ENCODE measurements at places on chromosomes 6 and 20. TPM values are rescaled to one million over a fixed set of nuclear protein-coding genes. Genes with fewer than 3 reads are reported as not detected.

DNA sequence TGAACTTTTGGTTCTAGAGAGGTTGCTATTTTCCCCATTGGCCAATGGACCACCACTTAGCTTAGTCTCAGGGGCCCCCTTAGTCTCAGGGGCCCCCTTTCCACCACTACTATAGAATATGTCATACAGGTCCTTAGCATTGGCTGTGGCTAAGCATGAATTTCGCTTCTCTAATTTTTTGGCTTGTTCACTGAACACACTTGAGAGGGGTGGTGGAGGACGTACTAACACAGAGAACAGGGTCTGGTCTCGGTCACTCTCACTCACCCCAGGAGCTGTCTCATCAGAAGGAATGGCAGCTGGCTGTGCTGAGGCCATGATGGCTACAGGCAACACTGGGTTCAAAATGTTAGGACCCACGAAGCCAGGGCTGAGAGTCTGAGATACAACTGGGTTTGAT lies 30.3 kb downstream of the ZNF318 start:
- DNase-seq = no peak

- no peak for DNase-seq
Observed at GRCh38 chr6:17650656-17651309, 50.7 kb downstream of the FAM8A1 start.

DNA sequence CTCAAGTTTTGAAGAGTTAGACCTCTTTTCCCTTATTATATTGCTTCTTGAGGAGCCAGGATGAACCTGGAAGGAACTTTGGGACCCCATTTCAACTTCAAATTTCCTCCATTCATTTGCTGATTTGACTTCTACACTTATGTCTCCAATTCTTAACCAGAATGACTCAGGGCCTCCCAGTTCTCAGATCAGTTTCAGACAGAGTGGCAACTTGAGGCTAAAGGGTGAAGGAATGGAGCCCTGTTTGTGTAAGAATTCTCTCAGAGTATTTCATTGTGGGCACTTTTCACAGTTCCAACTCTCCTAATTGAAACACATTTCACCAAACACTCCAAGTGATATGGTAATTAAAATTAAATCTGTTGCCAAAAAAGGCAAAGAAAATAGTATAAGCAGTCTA lies 109.0 kb upstream of the FLRT3 start:
- no peak for DNase-seq

SEL1L2 gene
- not detected for total RNA-seq

DNA sequence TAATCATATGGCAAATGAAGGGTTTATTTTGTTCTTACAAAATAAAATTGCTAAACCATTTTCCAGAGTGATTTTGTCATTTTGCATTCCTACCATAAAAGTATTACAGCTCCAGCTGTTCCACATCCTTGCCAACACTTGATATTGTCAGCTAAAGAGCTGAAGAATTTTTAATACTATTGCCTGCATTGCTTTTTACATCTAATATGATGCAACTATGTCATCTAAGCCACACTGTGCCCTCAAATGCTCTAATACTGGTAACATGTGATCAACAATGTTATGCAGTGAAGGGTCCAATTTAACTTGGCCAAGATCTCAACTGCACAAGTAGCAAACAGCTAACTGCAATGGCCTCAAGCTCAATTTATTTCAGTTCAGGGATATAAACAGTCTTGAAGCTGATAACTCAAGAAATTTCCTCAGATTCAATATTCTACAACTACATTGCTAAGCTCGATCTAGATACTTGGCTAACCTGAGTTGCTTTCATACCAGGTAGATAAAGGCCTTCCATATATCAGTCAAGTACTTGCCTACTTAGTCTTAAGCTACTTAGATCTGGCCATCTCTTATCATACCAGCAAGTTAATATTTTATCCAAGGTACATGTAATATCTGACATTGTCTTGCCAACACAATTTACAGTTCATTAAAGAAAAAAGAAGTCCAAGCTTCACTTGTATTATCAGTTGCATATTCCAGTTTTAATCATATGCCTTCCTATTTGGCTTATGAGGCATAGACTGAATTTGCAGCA lies 17.0 kb downstream of the AKIRIN2 start:
- no peak for DNase-seq

MBOAT1 gene
- total RNA-seq = 53.3 TPM

GRCh38 chr20:17510548-17510947 lies 20.6 kb downstream of the BFSP1 start:
- DNase-seq = no peak

SRSF12 gene
- total RNA-seq = 0.81 TPM

- DNase-seq = no peak
Observed at GRCh38 chr20:4156411-4156810, 141.1 kb upstream of the RNF24 start.

GRCh38 chr6:157429248-157429647 lies 48.3 kb downstream of the ZDHHC14 start:
- no peak for DNase-seq

RWDD2A gene
- 0.81 TPM for total RNA-seq

DNA sequence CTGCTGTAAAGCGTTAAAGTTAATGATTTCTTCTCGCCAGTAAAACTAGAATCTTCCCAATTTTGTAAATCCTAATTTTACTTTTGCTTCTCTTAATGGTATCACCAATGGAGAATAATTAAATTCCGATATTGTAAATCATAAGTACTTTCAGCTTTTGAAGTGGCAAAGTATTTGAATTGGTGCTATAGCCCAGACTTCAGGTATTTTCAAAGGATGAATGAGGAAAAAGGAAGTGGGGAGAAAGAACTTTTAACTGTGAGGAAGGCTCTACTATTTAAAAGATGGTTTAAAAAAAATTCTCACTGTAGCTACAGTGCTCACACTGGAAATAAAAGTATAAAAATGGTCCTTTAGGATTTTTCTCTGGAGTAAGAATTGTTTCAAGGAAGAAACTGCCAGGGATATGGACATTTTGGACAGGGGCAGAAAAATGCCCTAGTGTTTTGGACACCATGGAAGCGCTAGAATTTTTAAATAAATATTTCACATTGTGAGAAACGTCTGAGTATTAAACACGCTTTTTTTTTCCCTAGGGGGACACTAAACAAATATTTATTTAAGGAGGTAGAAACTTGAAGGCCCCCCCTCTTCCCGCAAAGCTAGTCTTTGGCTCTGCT lies 1.3 kb upstream of the TAB2 start:
- DNase-seq = no peak

ZNF292 gene
- 28.0 TPM for total RNA-seq

DNA sequence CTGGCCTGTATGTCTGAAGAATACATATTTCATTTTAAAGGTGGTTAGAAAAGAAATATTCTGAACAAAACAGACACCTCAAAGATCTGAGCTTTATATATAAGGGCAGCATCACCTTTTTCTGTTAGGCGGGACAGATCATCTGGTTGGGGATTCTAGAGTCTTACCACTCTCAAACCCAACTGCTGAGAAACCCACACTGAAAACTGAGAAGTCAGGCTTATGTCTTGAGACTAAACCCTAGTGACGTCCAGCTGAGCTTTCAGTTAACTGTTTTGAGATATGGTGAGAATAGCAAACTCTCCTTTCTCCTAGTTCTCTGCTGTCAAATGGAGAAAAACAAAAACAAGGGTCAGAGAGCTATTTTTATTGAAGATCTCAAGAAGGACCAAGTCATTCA lies 63.7 kb upstream of the CCN6 start:
- DNase-seq = no peak

RNF5 gene
- 29.1 TPM for total RNA-seq

GRCh38 chr20:51003753-51004152 lies 19.2 kb downstream of the KCNG1 start:
- DNase-seq = no peak

Data from hematopoietic multipotent progenitor cell (in vitro differentiated cells).